ENCODE measurements at places on chromosomes 2 and 18.

- no peak for DNase-seq
These were observed 265.7 kb downstream of the MEIS1 start for GRCh38 chr2:66700677-66701066.

DNA sequence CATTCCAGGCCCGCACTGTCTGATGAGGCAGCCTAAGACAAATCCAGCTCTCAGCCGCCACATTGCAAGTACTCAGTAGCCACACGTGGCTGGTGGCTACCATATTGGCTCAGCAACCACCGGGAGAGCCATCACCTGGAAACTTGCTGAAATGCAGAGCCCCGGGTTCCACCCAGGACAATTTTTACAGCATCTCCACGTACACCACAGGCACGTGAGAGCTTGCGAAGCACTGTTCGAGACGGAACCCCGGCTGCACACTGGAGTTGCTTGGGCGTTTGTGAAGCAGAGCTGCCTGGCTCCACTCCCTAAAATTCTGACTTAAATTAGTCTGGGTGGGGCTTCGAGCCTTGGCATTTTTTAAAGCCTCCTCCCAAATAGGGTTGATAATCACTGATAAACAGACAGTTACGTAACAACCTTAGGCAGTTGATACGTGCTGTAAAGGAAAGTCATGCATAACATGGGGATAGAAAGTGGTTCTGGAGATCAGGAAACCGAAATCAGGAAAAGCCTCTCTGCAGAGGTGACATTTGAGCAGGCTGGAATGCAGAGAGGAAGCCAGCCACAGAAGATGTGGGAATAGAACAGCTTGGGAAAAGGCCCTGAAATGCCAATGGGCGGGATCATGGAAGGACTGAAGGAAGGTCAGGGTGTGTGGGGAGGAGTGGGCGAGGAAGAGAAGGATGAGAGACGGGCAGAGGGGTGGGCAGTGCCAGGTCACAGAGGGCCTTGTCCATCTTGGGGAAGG lies 6.2 kb downstream of the ASAP2 start:
- no peak for DNase-seq

GRCh38 chr2:133439565-133439920 lies 128.7 kb downstream of the NCKAP5 start:
- no peak for DNase-seq

DNA sequence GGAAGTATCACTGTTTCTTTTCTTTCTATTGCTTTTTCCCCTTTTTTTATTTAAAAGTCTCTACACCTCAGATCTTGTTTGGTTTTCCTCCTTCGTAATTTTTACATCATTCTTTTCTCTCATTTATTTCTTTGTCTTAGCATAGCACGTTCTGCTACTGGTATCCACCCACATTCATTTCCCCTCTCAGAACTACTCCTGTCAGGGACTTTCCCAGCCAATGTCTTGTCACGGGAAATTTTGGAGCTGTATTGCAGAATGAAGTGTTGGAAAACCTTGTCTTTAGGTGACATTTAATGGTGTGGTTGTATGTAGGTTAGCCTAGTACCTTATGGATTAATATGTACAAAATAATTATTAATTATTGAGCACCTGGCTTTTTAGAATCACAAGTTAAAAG lies 34.0 kb downstream of the TTLL4 start:
- no peak for DNase-seq

DNA sequence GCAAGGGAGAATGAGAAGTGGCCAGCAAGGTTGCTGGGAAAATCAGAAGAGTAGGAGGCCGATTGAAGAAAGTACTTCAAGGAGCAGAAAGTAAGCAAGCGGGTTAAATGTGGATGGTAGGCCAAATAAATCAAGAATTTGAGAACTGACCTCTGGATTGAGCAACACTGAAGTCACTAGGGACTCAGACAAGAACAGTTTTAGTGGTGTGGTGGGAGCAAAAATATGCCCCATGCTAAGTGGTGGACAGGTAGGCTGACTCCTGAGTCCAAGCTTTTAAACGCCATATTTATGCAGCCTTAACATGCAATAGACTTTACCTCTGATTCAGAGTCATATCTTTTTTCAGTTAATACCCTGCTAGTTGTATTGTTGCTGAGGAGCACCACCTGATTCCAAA lies 4.5 kb downstream of the TRABD2A start:
- no peak for DNase-seq

DNA sequence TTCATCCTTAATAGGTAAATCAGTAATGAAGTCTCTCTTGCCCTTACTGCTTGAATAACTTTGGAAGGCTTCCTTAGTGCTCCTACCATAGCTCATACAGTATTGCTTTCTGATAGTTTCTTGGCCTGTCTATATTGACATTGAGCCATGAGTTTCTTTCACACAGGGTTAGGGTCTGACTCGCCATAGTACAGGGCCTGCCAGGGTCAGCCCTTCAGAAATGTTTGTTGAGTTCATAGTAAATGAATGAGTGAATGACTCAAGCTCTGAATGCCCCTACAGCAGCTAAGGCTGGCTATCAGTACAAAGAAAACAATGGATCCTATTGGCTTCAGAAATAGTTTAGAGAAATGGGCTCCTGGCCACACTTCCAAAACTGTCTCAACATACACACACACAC lies 65.0 kb upstream of the LRATD1 start:
- DNase-seq: no peak

- peak; percentile 32 for DNase-seq
These were observed 359.4 kb upstream of the CWC22 start for GRCh38 chr2:180366481-180366880.

GRCh38 chr2:44866152-44866551 lies 75.3 kb upstream of the SIX3 start:
- no peak for DNase-seq

DNA sequence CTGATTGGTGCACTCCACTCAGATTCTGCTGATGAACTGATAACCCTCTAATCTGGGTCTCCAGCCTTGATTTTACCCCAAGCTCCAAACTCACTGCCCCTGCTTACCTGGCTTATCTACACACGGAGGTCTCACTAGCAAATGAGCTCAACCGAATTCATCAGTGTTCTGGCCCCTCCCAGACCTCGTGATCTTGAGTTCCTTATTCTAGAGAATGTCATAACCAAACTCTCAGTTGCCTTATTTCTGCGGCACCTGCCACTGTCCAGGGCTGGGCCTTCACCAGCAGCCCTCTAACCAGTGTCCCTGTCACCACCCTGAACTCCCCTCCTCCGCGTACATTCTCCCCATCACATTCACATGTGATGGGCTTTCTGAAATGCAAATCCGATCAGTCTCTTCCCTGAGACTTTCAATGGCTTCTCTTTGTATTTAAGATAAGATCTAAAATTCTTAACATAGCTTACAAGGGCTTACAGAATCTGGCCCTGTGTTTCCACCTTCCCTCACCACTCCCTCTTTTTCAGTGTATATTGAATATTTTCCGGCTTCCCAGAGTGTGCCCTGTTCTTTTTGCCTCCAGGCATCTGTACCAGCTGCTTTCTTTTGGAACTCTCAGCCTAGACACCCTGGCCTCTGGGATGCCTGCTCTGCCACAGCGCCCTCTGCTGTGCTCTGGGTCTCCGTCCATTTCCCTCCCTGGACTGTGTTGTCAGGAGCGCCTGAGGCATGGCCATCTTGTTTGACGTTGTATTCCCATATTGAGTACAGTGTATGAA lies 31.1 kb downstream of the NAB1 start:
- DNase-seq: no peak

DNA sequence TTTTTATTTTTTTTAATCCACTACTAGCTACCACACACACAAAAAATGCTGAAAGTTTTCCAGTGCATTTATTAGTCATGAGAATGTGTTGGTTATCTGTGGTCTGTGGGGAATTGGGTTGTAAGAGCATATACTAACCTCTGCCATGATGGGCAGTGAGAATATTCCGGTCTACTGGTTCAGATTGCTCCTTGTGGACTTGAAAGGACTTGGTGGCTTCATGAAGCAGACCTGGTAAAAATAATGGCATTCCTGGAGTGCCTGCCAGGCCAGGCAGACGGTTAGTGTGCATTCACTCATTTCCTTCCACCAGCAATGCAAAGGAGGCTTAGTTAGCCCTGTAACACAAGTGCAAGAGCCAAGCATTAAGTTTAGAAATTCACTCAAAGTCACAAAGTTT lies 150.8 kb downstream of the THSD7B start:
- no peak for DNase-seq

- DNase-seq: no peak
These were observed 10.6 kb downstream of the MYO1B start for GRCh38 chr2:191255756-191256312.
